ENCODE measurements at places on chromosomes 16 and 17.

GRCh38 chr17:76565728-76566612 is 19.7 kb downstream of the ST6GALNAC2 start:
- no peak for DNase-seq

- no peak for DNase-seq
Observed at GRCh38 chr16:19678804-19679203, 39.2 kb downstream of the KNOP1 start.

DNA sequence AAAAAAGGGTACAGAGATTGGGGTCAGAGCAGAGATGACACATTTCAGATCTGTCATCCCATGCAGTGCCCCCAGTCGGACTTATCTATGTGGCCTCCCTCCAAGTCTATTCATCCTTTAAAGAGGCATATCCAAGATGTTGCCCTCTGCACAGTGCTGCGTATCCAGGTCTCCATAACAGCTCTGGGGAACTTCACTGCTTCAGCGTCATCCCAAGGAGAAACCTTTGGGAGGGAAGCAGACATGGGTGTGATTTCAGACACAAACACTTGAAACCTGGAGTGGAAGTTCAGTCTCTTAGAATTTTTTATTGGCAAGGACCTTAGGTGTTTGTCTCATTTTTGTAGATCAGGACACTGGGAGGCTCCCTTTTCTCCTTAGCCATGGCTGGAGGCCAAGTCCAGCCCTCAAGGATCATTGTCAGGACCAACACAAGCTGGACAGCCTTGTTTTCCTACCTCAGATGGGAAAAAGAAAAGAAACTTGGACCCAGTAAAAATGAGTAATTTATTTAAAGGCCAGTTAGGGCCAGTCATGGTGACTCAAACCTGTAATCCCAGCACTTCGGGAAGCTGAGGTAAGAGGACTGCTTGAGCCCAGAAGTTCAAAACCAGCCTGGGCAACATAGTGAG is 23.9 kb upstream of the NLK start:
- no peak for DNase-seq

GRCh38 chr17:30517786-30518185 is 40.6 kb downstream of the GOSR1 start:
- DNase-seq: no peak

DNA sequence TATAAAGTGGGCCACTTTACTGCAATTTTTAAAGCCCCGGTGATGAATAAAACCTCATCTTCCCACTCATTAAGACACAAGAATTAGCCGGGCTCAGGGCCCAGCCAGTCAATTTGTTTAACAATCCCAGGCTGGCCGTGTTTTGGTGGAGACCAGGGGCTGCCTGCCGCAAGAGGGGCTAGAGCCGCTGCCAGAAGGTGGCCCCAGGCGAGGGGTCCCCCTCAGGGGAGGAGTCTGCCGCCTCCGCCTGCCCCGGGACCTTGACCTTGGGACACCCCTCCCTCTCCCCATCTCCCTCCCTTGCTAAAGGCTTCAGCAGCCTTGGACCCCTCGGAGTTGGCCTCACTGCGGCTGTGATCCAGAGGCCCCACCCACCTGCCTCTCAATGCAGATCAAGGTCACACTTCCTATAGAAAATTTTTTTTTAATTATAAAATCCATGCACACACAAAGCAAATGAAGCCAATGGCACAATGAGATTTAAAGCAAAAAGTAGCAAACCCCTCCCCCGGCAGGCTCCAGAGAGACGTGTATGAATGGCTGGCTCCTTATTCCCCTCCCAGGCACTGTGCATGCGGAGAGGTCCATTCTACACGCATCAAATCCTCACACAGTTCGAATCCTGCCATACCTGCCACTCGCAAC is 23.0 kb upstream of the SLC38A10 start:
- DNase-seq: no peak

DNA sequence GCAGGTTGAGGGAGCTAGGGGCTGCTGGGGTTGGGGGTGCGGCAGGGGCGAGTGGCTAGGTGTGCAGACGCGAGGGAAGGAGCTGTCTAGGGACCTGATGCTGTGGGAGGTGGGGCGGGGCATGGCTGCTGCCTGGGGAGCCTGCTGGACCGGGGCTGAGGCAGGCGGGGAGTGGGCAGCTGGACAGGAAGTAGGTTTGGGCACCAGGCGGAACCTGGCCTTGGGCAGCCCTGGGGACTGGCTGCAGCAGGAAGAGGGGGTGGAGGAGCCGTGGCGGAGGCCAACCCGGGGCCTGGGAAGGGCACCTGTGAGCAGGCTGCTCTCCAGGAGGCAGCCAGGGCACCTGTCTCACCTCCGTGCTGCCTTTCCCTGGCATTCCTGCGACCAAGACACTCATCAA is 5.9 kb upstream of the DNASE1L2 start:
- DNase-seq: no peak

- peak; percentile 39 for DNase-seq
Observed at GRCh38 chr17:42310787-42311215, 22.5 kb downstream of the STAT5A start.

GRCh38 chr17:21280081-21280518 is 4.4 kb upstream of the MAP2K3 start:
- peak; percentile 91 for DNase-seq

GRCh38 chr16:27840311-27841060 is 223.0 kb downstream of the GSG1L start:
- DNase-seq: no peak
